ENCODE measurements at places on chromosomes 11 and 22.
A peak's percentile ranks its signal among the peaks of the same experiment; 100 is the strongest.

DNA sequence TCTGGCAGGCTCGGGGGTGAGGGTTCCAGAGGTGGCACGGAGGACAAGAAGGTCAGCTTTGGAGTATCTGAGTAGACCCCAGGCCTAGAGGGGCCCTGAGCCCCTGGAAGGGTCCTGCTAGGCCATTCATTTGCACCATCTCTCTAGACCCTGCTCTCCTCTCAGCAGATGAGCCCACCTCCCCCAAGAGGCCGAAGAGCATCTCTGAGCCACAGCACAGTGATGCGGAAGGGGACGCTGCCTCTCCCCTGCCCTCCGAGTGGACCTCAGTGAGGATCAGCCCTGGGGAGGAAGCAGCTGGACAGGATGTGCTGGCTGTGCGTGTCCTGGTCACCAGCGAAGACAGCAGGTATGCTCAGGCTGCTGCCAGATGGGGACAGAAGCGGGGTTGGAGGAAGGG is 101.6 kb upstream of the PARVA start:
- DNase-seq: no peak

DNA sequence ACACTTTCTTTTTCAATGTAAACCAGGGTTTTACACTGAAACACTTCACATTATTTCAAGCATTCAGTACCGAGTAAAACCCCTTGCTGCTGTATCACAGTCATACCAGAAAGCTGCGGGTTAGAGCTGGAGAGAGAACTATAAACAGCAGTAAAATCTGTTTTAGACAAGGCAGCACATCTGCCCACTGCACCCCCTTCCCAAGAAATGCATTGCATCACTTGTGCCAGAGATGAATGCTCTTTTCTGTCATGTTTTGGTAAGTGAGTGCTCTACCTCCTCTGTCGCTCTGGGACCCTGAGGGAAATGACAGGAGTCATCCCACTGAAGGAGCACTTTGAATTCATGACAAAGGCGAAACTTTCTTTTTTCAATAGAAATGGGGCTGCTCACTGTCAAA is 107.2 kb downstream of the MAML2 start:
- DNase-seq: no peak

- DNase-seq: peak; percentile 5
Observed at GRCh38 chr11:15291885-15292284, 177.2 kb downstream of the INSC start.

DNA sequence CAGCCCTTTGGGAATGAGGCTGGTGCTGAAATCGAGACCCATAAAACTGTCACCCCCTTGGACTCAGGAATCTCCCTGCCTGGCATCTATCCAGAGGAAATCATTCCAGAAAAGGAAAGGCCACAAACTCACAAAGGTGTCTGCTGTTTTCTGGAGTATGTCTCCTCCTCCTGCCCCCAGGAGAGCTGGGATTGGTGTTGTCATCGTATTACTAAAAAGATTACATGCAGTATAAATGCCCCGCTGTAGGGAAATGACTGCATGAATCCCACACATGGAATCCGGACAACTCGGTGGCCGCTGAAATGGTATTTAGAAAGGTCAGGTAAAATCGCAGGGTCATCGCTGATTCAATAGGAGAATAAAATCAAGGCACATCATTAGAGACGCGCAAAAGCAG is 18.9 kb upstream of the RFPL3 start:
- DNase-seq: no peak

DNA sequence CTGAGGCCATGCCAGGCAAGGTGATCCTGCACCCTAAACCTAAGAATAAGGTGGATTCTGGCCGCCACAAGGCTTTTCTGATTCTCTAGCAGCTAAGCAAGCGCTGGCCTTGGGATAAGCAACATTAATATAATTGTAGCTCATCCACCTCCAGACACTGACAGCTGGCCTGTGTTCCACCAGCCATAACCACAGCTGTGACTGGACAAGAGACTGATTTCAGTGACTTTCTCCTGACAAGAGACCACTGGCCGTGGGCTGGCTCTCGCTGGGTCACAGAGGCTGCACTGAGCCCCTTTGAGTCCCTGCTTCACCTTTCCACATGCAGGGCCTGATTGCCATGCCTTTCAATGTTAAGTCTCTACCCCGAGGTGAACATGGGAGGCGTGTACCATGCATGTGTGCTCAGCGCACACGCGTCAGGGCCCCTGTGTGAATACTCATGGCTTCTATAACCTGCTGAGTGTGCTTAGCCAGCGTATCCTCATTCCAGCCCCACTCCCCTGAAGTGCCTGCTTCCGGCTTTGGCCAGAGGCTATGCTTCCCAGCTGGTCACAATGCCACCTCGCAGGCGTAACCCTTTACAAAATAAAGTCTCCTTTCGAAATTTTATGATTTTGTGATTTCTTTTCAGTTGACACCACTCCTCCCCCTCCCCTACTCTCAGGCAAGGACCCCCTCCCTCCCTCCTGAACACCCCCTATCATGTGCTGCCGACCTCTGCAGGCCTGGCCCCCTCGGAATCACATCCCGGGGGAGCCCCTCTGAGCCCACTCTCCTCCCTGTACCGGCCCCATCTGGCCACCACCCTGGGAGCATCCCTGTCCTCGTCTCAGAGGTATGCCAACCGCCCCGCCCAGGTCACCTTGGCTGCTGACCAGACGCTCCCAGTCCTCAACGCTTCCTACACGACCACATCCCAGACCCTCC is 128.1 kb downstream of the CTTN start:
- DNase-seq: no peak

DNA sequence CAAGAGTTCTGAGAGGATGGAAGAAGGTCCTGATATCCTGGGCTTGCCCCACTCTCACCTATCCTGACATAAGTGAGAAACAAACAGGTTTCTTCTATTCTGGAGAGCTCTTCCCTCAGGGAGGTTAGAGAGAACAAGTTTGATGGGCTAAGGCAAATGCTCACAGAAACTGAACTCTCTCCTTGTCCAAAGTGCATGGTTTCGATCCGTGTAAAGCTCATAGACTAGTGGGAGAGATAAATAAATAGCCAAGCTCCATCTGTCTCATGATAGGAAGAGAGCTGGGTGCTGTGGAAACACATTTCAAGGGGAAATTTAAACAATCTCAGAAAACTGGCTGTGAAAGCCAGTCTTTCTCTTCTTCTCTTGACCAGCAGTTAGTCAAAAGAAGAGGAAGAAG is 459.5 kb upstream of the LARGE1 start:
- DNase-seq: no peak

- peak; percentile 66 for DNase-seq
Observed at GRCh38 chr11:131674051-131674755, 303.8 kb downstream of the NTM start.

DNA sequence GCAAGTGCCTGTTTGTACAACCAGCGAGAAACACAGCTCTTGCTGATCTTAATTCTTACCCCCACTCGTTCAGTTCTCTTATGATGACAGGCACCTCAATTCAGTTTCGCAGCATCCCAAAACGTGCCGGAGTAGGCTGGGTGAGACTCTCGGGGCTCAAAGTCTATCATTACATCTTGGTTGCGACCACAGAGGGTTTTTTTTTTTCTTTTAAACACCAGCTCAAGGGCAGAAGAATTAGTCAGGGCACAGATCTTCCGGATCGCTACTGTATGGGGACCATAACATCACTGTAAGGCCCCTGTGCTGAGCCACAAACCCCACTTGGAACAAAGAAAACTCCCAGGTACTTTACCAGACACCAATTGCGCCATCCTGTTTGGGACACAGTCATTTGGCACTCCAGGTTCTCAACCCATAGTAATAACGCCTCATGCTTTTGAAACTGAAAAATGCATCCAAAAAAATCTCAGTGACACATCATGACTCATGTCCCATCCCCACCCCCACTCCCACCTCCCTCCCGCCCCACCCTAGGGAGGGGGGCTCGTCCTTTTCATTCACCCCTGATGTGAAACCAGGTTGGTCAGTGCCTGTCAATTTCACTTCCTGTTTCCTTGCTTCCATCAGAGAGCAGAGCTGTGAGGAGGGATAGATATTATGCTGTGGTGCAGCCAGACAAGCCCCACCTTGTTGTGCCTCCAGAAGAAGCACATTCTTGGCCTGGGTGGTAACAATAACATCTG is 41.0 kb upstream of the CD5 start:
- DNase-seq: peak; percentile 87

- no peak for DNase-seq
Observed at GRCh38 chr22:17303441-17303839, 65.8 kb upstream of the CECR2 start.

GRCh38 chr11:70641369-70641768 is 243.0 kb downstream of the CTTN start:
- no peak for DNase-seq

DNA sequence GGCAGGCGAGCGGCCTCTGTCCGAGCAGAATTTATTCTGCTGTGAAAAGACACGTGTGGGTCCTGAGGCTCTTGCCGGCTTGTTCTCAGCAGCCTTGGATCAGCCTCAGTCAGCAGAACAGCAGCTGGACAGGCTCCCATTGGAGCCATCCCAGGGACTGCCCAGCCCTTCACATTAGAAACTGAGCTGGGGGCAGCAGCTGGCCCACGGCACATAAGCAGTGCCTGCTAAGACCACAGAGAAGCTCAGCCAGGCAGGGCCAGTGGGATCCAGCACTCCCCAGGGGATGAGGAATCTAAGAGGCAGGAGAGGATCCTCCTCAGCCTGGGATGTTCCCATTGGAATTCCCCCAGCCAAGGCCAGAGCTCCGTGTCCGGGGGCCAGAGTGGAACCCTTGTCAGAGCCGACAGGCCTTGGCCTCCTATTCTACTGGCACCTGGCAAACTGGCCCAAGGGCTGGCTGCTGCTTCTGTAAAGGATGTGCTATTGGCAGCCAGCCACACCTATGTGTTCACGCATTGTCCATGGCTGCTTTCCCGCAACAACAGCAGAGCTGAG is 18.2 kb downstream of the RTN4R start:
- no peak for DNase-seq

DNA sequence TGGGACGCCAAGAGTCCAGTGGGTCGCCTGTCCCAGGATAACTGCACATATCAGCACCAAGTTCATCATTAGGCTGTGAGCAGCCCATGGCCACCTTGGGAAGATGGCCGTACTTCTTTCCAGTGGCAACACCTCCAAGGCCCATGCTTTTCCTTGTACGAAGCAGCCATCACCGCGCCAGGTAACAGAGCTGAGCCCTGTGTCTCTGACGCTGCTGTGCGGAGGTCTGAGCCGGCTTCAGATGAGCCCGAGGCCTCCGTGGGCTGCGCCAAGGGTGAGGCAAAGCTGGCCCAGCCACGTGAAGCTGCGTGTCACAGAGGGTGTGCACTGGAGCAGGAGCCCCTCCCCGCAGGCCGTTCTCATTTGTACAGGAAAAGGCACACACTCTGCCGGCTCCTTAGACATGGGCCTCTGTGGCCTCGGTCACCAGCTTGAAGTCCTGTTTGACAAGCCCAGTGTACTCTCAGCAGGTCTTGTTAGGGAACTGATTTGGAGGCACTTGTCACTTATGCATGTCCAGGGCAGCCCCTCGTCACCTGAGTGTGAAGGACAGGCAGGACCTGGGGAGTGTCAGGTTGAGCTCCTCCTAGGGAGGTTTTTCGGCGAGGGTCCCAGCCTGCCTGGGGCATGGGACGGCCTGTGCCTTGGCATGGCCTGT is 401.5 kb downstream of the TBC1D22A start:
- DNase-seq: no peak

DNA sequence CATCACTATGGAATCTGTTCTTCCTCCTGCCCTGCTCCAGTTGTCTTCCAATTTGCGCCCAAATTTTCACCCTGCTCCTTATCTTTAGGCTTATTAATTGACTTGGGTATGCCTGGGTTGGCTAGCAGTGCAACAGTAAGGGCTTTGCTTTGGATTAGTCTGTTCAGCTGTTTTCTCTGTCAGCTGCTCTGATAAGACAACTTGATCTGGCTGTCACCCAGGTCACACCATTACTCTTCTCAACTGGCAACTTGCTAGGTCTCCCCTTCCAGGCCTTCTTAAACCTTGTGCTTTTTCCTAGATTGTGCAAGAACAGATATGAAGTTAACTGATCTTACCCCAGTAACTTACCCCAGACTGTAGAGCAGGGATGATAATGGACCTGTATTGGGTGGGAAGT is 357.8 kb upstream of the LARGE1 start:
- DNase-seq: no peak

- peak; percentile 35 for DNase-seq
Observed at GRCh38 chr11:115919341-115920091, 415.3 kb upstream of the CADM1 start.

GRCh38 chr11:21622995-21623394 is 569.9 kb upstream of the ANO5 start:
- no peak for DNase-seq

DNA sequence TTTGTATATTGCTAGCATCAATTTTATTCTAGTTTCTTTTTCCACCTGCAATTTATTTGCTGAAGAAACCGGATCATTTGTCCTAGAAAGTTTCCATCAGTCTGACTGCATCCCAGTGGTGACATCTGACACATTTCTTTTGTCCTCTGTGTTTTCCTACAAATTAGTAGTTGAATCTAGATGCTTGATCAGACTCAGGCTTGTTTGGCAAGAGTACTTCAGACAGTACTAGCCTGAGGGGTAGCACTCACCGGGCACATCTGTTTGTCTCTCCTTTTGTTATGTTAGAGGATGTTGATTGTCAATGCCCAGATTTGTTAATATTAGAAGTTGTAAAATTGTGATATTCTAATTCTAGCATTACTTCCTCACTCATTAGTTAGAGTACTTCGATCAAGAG is 204.8 kb downstream of the SWAP70 start:
- DNase-seq: peak; percentile 13

DNA sequence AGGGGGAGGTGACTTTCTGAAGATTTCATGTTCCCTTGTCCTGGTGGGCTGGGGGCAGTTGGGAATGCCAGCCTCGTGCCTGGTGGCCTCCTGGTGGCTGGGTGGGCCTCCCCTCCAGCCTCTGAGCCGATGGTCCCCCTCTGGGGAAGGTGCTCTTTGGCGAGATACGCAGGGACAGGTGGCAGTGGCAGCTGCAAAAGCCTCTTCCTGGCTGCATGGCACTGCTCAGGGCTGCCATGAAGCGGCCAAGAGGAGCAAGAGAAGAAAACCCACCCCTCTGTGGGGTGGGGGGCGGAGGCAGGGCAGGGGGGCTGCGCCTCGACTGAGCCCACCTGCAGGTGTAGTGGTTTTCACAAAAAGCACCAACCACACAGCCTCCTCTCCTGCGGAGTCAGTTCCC is 61.8 kb upstream of the PHF21B start:
- DNase-seq: no peak
